Testis (tissue), 5 donors: ENCODE measurements at places on chromosomes 2 and 18. TPM values are rescaled to one million over a fixed set of nuclear protein-coding genes. Genes with fewer than 3 reads are reported as not detected.

Gene GNLY
- 2.2 TPM for polyA plus RNA-seq

- no peak for DNase-seq
- H3K27ac ChIP-seq = no peak overlapping the region
- H3K4me3 ChIP-seq = no peak overlapping the region
- no peaks in the 10 kb centered on the region for H3K36me3 ChIP-seq
Observed at GRCh38 chr2:128549646-128550260, 231.1 kb upstream of the HS6ST1 start.

DNA sequence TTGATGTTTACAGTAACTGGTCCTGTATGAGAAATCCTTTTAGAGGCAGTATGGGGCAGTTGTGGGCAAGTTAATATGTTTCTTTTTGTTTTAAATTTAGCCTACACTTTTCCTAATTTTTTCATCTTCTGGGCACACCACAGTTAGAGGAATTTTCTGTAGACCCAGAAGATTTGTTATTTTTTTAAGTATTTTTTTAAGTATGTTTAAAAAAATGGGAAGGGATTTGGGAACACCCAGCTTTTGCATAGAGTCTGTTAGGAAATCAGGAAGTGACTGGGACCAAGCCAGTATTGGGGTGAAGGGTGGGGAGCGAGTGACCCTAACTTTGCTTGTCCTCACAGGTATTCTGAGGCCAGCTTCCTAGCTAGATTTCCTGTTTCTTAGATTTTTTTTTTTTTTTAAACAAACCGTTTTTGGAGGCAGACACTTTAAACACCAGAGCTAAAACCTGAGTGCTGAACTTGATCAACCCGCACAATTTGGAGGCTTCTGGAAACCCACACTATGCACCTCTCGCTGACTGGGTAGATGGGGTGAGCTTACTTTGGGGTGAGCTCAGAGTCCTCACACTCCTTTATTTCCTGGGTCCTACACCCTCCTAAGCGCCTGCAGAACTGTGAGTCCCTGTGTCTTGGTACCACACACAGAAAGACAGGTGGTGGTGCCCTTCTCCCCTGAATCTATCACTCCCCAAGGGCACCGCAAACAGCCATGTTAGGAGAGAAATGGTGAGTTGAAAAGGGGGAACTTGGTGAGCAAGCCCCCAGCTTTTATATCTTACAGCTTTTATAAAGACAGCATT is 5.2 kb downstream of the GATA6 start:
- H3K4me3 ChIP-seq = peak overlapping the region; percentile 64
- no peaks in the 10 kb centered on the region for H3K27me3 ChIP-seq
- H3K4me1 ChIP-seq = no peaks in the 10 kb centered on the region
- peak; percentile 67 for DNase-seq

Gene TANC1
- 8.6 TPM for polyA plus RNA-seq

DNA sequence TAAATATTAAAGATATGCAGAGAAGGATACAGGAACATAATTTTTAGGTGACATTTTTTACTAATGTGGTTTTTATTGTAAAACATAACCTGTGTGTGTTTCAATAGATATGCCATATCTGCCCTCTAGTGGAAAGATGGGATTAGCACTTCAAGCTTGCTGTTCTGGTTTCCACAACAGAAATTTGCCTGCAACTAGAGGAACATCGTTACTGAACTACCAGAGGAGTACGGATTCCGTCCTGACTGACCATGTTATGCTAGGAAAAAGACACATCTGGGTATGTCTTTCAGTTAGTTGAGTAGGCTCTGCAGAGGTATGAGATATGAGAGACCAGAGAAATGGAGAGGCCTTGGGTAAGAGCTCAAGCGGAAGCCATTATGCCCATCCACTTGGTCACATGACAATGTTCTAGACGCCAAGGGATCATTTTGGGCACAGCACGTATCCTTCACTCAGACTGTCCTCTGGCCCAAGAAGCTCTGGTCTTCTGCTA is 104.9 kb downstream of the MBD2 start:
- no peak overlapping the region for H3K27ac ChIP-seq
- no peaks in the 10 kb centered on the region for H3K27me3 ChIP-seq
- peak; percentile 45 for DNase-seq
- no peak overlapping the region for H3K4me3 ChIP-seq
- H3K4me1 ChIP-seq = no peaks in the 10 kb centered on the region
- H3K36me3 ChIP-seq = no peaks in the 10 kb centered on the region

DNA sequence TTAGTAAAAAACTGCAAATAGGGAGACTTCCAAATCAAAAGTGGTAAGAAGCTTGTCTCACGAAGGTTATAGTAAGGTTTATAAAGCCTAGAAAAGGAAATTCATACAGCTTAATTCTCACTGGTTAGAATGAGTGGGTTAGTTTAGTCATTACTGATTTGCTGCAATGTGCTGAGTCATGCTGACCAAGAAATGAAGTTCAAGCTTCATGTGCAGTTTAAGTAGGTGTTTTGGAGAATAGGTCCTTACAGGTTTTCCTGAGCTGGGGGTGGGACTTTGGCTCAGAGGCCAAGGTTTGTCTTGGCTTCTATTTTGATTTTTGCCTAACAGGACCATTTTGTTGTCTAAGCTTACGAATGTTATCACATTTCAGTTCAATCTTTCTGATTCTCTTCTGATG is 15.1 kb downstream of the CLIP4 start:
- H3K4me1 ChIP-seq = peaks cover 11% of the 10 kb centered on the region
- H3K4me3 ChIP-seq = no peak overlapping the region
- DNase-seq = no peak
- no peaks in the 10 kb centered on the region for H3K27me3 ChIP-seq
- H3K36me3 ChIP-seq = no peaks in the 10 kb centered on the region
- no peak overlapping the region for H3K27ac ChIP-seq

Gene TNFRSF11A
- polyA plus RNA-seq = 3.3 TPM

- peak; percentile 73 for DNase-seq
- H3K27me3 ChIP-seq = no peaks in the 10 kb centered on the region
- no peak overlapping the region for H3K27ac ChIP-seq
- H3K4me3 ChIP-seq = no peak overlapping the region
- peaks cover 10% of the 10 kb centered on the region for H3K4me1 ChIP-seq
Observed at GRCh38 chr2:189613077-189613636, 32.6 kb upstream of the SLC40A1 start.

- DNase-seq = no peak
- H3K27me3 ChIP-seq = no peaks in the 10 kb centered on the region
- peak overlapping the region; percentile 69 for H3K4me3 ChIP-seq
- H3K36me3 ChIP-seq = no peaks in the 10 kb centered on the region
- H3K27ac ChIP-seq = peak overlapping the region; percentile 80
- peaks cover 24% of the 10 kb centered on the region for H3K4me1 ChIP-seq
Observed at GRCh38 chr2:10045561-10046355, 2.4 kb downstream of the KLF11 start.

Gene VWC2L
- polyA plus RNA-seq = 0.13 TPM

DNA sequence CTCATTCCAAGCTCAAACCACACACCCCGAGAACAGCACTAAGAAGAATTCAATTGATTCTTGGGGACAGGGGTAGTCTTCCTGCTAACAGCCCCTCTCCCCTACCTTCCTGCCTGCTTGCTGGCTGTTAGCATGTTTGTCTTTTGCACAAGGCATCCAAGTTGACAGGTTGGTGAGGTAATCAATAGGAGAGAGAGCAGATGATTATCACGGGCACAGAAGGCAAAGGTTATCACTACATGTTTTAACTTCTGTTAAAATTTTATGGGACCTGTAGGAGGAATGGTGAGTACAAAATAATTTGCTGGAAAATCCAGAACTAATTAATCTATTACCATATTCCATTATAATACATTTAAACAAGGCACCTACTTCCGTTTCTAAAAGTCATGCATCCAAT is 442.1 kb upstream of the TCF4 start:
- no peaks in the 10 kb centered on the region for H3K4me1 ChIP-seq
- no peak for DNase-seq
- no peaks in the 10 kb centered on the region for H3K36me3 ChIP-seq
- H3K27me3 ChIP-seq = no peaks in the 10 kb centered on the region
- no peak overlapping the region for H3K27ac ChIP-seq
- H3K4me3 ChIP-seq = no peak overlapping the region

DNA sequence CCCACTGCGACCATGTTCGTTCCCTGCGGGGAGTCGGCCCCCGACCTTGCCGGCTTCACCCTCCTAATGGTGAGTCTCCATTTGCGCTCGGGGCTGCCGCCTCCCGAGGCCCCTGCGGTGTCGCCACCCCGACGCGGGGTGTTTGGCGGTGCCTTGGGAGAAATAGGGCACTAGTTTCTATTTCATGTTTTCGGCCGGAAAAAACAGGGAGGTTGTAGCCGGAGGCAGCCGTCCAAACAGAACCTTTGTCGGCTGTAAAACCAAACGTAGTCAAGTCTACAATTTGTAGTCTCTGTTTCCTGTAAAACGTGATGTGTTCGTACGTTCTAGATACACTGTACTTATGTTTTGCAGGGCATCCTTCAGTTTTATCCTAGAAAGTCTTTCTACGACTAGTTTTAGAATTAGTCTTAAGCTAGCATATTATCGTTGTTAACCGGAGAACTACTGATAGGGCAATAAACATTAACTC is 290 bp downstream of the PSMG2 start:
- peak overlapping the region; percentile 96 for H3K4me3 ChIP-seq
- no peak for DNase-seq
- H3K27ac ChIP-seq = peak overlapping the region; percentile 95
- no peaks in the 10 kb centered on the region for H3K27me3 ChIP-seq
- H3K4me1 ChIP-seq = peaks cover 18% of the 10 kb centered on the region

GRCh38 chr2:22817197-22817596 is 567.8 kb upstream of the KLHL29 start:
- H3K27me3 ChIP-seq = no peaks in the 10 kb centered on the region
- H3K27ac ChIP-seq = peak overlapping the region; percentile 17
- no peak overlapping the region for H3K4me3 ChIP-seq
- H3K36me3 ChIP-seq = no peaks in the 10 kb centered on the region
- peaks cover 3% of the 10 kb centered on the region for H3K4me1 ChIP-seq
- DNase-seq = peak; percentile 90

GRCh38 chr2:224885291-224885690 is 157.0 kb downstream of the DOCK10 start:
- DNase-seq = no peak
- no peaks in the 10 kb centered on the region for H3K36me3 ChIP-seq
- no peak overlapping the region for H3K4me3 ChIP-seq

DNA sequence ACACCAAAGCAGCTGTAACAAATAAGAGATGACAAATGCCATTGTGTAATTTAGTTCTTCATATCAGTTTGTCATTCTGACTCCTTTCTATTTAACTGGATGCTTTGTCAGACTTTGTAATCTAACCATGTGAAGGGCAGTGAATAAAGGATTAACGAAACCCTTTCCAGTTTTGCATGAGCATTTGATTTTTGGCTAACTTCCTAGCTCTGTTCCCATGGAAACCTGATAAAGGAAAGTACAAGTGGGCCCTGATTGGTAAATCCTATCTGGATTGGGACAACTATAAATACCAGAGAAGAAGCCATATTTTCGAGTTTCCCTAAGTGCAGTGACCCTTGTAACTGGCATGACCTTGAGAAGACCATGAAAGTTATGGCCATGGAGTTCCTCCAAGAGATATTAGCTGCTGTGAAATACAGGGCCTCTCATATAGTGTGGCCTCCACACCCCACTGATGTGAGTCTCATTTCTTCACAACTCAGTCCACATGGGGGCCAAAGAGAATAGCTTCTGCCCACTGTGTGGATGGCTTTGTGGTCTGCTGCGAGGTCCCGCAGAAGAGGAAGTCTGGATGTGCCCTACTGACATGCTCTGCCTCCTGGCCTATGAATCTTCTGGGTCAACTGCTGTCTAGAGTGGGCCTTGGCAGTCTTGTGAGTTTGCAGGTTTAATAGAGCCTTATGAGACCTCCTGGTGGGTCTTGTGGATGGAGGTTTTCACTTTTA is 38.2 kb upstream of the CYP1B1 start:
- H3K27me3 ChIP-seq = no peaks in the 10 kb centered on the region
- H3K27ac ChIP-seq = peak overlapping the region; percentile 60
- DNase-seq = no peak
- H3K4me1 ChIP-seq = peaks cover 34% of the 10 kb centered on the region
- H3K4me3 ChIP-seq = no peak overlapping the region
- no peaks in the 10 kb centered on the region for H3K36me3 ChIP-seq

DNA sequence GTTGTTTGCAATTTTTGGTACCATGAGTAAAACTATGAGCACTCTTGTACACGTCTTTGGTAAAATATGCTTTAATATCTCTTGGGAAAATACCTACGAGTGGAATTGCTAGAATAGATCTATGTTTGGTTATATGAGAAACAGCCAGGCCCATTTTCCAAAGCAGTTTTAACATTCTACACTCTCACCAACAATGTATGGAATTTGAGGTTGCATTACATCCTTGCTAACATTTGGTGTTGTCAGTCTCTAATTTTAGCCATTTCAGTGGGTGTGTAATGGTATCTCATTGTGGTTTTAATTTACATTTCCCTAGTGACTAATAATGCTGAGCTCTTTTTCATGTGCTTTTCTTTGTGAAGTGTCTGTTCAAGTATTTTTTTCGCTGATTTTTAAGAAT is 118.9 kb upstream of the TCF4 start:
- no peaks in the 10 kb centered on the region for H3K4me1 ChIP-seq
- H3K36me3 ChIP-seq = no peaks in the 10 kb centered on the region
- H3K4me3 ChIP-seq = no peak overlapping the region
- H3K27me3 ChIP-seq = no peaks in the 10 kb centered on the region
- no peak for DNase-seq

Gene STPG4
- polyA plus RNA-seq = 19.4 TPM

GRCh38 chr18:69358212-69358895 is 42.3 kb upstream of the DOK6 start:
- H3K36me3 ChIP-seq = no peaks in the 10 kb centered on the region
- no peak overlapping the region for H3K4me3 ChIP-seq
- H3K27ac ChIP-seq = no peak overlapping the region
- H3K4me1 ChIP-seq = no peaks in the 10 kb centered on the region
- no peak for DNase-seq

GRCh38 chr2:69309351-69310110 is 77.5 kb downstream of the GFPT1 start:
- DNase-seq = peak; percentile 57
- no peaks in the 10 kb centered on the region for H3K27me3 ChIP-seq
- peaks cover 9% of the 10 kb centered on the region for H3K4me1 ChIP-seq
- no peaks in the 10 kb centered on the region for H3K36me3 ChIP-seq

Gene CCDC121
- polyA plus RNA-seq = 40.5 TPM

GRCh38 chr18:47979611-47980200 is 49.2 kb upstream of the SMAD2 start:
- no peaks in the 10 kb centered on the region for H3K27me3 ChIP-seq
- no peak for DNase-seq
- no peaks in the 10 kb centered on the region for H3K36me3 ChIP-seq
- no peak overlapping the region for H3K27ac ChIP-seq
- H3K4me3 ChIP-seq = no peak overlapping the region

GRCh38 chr18:64175432-64175831 is 26.5 kb upstream of the LINC00305 start:
- DNase-seq = peak; percentile 32
- peak overlapping the region; percentile 9 for H3K4me3 ChIP-seq
- H3K27ac ChIP-seq = no peak overlapping the region
- H3K27me3 ChIP-seq = no peaks in the 10 kb centered on the region
- no peaks in the 10 kb centered on the region for H3K36me3 ChIP-seq

GRCh38 chr2:60882971-60883753 is 1.8 kb downstream of the REL start:
- H3K27me3 ChIP-seq = no peaks in the 10 kb centered on the region
- peak; percentile 40 for DNase-seq
- H3K4me3 ChIP-seq = peak overlapping the region; percentile 88
- H3K4me1 ChIP-seq = peaks cover 14% of the 10 kb centered on the region

- no peak overlapping the region for H3K4me3 ChIP-seq
- no peak overlapping the region for H3K27ac ChIP-seq
- no peaks in the 10 kb centered on the region for H3K27me3 ChIP-seq
- no peak for DNase-seq
- H3K36me3 ChIP-seq = no peaks in the 10 kb centered on the region
Observed at GRCh38 chr2:208491641-208492040, 85.0 kb downstream of the PTH2R start.
